ENCODE measurements at places on chromosomes 3 and 15.

DNA sequence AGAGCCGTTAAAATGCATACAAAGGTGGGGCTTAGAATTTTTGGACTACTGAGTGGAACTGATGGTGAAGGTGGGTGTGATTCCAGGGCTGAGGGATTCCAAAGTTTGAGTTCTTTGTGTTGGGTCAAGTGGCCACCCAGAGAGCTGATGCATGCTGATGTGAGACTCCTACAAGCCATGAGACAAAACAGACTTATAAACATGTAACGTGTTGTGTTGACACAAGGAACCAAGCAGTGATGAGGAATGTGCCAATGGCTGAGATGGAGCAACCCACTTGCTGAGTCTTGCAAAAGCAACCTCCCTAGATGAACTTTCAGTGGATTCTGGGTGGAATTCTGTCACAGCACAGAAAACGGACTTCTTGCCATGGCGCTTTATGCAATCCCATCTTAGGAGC lies 289.0 kb downstream of the TLE3 start:
- no peak for DNase-seq

DNA sequence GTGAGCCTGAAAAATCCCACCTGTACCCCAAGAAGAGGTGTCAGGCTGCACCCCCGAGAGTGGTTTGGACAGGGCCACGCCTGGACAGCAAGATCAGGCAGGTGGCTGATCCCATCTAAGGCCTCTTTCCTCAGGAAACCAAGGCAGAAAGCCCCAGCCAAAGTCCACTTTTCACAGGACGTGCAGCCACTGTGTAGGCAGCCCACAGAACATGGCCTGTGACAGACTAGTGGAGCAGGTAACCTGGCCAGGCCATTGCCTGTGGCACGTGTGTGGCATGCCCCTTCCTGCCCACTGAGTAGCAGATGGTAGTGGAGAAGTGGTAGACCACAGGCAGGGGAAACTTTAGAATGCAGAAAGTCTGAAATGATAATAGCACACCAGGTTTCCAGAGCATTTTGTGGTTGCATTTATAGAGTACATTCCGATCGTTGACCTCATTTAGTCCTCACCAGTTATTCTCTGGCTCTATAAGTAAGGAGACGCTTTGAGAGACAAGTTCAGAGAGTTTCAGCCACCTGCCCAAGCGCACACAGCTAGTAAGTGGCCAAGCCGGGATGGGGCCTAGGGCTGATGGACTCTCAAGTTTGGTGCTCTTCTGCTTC lies 68.7 kb downstream of the AAGAB start:
- no peak for DNase-seq

DNA sequence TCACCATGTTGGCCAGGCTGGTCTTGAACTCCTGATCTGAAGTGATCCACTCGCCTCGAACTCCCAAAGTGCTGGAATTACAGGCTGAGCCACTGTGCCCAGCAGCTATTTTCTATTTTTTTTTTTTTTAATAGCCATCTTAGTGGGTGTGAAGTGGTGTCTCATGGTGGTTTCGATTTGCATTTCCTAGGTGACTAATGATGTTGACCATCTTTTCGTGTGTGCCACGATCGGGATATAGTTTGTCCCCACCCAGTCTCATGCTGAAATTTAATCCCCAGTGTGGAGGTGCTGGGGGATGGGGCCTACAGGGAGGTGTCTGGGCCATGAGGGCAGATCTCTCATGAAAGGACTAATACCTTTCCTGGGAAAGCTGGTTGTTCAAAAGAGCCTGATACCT lies 41.8 kb upstream of the MUC13 start:
- DNase-seq, result no peak

- DNase-seq, result no peak
Observed at GRCh38 chr3:70984776-70985482, 598.6 kb downstream of the FOXP1 start.

DNA sequence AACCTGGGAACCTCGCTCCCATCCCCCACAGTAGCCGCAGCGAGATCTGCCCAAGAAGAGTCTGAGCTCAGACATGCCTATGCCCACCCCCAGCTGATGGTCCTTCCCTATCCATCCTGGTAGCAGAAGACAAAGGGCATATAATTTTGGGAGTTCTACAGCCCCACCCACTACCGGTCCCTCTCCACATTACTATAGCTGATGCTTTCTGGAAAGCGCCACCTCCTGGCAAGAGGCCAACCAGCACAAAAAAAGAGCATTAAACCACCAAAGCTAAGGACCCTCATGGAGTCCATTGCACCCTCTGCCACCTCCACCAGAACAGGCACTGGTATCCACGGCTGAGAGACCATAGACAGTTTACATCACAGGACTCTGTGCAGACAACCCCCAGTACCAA lies 168.4 kb downstream of the MEGF11 start:
- peak; percentile 43 for DNase-seq

DNA sequence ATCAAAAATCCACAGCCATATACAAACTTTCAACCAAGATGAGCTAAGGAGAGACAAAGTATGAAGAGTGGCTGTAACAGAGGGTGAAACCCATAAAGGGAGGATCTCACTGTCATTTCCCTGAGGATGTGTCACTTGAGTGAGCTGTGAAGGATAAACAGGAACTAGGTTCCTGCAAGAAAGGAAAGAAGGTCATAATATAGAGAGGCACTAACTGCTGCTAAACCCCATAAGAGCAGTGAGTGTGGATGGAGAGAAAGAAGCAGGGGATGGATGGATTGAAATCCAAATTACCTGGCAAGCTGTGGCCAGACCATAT lies 45.2 kb upstream of the CADPS start:
- DNase-seq, result no peak

GRCh38 chr3:146732325-146732724 lies 127.2 kb upstream of the PLSCR5 start:
- DNase-seq, result no peak

- DNase-seq, result no peak
Observed at GRCh38 chr3:73511571-73512525, 112.9 kb downstream of the PDZRN3 start.

DNA sequence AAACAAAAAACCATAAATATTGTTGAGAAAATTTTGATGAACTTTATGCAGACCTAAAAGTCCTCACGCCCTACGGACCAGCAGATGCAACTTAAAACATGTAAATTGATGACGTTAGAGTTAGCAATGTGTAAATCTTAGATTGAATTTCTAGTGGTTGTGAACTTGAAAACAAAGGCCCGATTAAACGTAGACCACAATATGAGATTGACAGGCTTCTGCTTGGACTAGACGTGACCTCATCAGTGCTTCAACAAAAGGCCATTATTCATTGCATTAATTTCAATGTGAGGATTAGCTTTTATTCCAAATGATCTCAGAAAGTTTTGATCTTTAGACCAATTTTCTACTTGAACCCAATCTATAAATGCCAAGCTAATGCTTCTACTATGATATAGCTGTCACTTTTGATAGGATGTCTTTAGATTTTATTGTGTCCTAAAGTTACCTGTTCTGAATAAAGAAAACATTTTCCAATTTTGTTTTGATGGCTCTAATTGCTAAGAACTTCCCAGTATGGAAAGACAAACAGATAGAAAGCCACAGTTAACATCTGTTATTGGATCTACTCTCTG lies 55.4 kb upstream of the SPPL2A start:
- DNase-seq, result no peak

- no peak for DNase-seq
Observed at GRCh38 chr15:85492406-85492805, 112.0 kb downstream of the AKAP13 start.

GRCh38 chr3:16935781-16936180 lies 51.0 kb downstream of the PLCL2 start:
- no peak for DNase-seq

- no peak for DNase-seq
Observed at GRCh38 chr3:7667774-7668173, 806.9 kb downstream of the GRM7 start.

DNA sequence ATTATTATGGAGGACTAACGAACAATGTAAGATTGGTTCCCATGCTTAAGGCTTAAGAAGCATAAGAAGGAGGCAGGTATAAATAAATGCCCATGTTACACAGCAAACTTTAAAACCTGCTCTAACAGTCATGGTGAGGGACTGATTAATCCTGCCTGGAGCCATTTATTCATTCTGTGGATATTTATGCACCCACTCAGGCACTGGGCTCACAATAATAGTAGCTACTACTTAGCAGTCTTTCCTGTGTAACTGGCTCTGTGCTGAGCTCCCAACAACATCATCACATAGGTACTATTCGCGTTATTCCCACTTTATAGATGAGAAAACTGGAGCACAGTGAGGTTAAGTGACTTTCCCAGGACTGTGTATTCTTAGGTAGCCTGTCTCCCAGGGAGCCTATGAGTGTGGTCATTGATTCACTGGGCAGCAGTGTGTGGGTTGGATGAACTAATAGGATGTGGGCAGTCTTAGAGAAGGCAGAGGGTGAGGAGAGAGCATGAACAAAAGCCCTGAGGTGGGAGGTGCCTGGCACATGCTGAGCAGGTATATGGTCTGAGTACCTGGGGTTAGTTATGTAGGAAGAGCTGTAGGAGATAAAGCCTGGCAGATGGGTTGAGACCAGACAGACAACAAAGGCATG lies 44.1 kb upstream of the UMPS start:
- DNase-seq, result no peak

- DNase-seq, result no peak
Observed at GRCh38 chr3:98890965-98891910, 10.3 kb downstream of the DCBLD2 start.

DNA sequence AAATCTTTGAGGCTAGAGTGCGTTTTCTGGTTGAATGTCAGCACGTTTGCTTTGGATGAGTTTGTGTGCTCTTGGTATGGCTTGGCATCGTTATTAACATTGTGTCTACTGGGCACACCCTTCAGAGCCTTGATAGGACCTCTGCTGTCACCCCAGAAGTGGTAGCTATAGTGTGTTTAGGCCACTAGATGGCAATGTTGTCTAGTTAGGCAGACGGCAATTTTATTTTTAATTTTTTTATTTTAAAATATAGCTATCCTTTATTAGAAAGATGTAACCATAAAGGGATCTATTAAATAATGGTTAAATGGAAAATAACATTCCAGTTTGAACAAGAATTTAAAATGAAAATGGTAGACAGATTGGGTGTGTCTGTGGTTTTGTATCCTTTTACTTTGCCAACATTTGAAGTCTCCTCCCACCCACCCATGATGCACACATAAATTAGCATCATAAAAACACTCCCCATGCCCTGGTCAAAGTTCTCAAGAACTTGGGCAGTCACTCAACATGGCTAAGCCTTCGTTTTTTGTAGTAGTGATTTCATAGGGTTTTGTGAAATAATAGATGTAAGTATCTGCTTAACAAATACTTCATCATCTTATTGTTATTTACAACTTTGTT lies 200.7 kb downstream of the KCNH8 start:
- DNase-seq, result no peak

GRCh38 chr3:8571256-8571655 lies 69.6 kb downstream of the LMCD1 start:
- no peak for DNase-seq

- DNase-seq, result no peak
Observed at GRCh38 chr3:71166339-71167240, 416.9 kb downstream of the FOXP1 start.

DNA sequence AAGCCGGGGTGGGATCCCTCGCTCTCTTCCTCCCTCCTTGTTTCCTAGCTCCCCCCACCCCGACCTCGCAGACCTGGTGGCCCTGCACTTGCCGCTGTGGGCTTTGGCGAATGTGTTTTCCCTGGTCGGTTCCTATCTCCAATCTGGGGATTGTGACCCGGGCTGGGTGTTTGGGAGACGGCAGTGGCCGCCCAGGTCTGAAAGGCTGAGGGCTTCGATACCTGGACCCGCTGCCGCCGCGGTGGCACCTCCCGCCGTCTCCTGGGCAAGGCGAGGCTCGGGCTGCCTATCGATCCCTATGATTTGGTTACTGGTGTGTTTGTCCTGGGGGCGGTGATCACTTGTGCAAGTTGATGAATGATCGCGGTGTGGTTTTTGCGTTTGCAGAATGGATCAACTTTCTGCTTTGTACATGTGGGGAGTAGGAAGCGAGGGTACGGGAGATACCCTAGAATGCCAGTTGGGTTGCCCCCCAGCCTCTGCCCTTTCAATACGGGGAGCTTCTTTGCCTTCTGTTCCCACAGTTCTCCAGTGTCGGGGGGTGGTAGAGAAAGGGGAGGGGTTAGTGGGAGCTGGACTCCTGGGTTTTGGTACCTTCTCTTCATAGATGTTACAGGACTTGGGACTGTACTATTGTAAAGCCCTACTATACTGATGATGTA lies 3.0 kb downstream of the BBX start:
- peak; percentile 46 for DNase-seq

All from activated T-cell treated with anti-CD3 and anti-CD28 coated beads, Interleukin-2, amount 50 U/mL, for 48 hours (primary cell).